ENCODE measurements at places on chromosomes 11 and 22.

GRCh38 chr11:134313821-134314607 lies 17.8 kb upstream of the GLB1L2 start:
- no peak for DNase-seq

DNA sequence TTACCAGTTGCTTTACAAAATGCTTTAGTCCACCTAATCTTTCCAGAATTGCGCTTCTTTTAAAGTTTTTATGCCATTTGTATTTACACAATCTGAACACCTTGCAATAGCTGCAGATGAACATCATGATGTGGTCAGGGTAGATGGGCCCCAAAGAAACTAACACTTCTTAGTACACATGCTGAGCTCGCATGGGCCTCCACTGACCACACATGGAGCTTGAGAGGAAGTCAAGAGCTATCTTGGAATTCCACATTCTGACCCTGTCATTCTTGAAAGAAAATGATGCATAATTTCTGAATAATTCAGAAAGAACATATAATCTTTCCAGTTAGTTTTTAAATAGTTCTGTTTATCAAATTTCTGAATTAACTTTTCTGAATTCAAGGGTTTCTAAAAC lies 7.7 kb downstream of the LIPT2 start:
- no peak for DNase-seq

DNA sequence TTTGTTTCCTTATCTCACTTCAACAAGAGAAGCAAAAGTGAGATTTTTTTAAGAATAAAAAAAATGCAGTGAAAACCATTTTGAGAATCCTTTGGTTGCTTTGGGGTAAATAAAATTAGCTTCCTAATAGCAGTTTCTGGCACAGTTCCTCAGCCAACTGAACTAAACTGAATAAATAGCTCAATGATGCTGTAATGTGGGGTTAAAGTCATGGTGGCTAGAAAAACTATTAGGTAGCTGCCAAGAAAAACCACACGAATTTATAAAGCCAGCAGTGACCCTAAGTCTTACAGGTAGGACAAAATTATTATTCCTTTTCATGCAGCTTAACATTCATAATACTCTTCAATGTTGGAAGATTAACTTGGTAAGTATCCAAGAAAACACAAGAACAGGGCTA lies 142.4 kb downstream of the APIP start:
- no peak for DNase-seq

DNA sequence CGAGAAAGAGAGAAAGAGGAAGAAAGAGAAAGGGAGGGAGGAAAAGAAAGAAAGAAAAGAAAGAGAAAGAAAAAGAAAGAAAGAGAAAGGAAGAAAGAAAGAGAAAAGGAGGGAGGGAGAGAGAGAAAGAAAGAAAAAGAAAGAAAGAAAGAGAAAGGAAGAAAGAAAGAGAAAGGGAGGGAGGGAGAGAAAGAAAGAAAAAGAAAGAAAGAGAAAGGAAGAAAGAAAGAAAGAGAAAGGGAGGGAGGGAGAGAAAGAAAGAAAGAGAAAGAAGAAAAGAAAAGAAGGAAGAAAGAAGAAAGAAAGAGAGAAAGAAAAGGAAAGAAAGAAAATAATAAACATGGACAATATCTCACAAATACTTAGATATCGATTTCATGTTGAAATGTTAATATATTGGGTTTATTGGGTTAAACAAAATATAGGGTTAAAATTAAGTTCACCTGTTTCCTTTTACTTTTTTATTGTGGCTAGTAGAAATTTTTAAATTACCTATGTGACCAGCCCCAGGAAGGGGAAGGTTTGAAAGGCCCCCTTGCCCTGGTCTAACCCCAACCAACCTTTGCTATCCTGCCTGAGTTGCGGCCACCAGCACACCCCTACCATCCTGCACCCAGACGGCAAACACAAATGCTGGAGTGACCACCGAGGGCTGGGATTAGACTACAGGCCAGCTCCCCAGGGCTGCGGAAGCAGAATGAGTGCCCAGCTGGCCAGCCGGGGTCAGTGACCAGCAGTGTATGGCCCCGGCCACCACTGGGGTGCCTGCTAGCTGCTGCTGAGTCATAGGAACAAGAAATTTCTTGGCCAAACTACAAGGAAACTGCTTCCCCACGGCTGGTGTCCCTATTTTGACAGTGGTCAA lies 81.0 kb upstream of the FGF3 start:
- DNase-seq, result no peak

- no peak for DNase-seq
Measured at GRCh38 chr22:32628628-32629572, 154.3 kb downstream of the FBXO7 start.

- no peak for DNase-seq
Measured at GRCh38 chr11:115463606-115464005, 40.6 kb downstream of the CADM1 start.

- no peak for DNase-seq
Measured at GRCh38 chr22:45726081-45726480, 54.4 kb downstream of the ATXN10 start.

- no peak for DNase-seq
Measured at GRCh38 chr22:19749876-19750275, 10.7 kb upstream of the TBX1 start.

- DNase-seq, result no peak
Measured at GRCh38 chr22:17808693-17809403, 34.6 kb upstream of the BID start.

- DNase-seq, result peak; percentile 5
Measured at GRCh38 chr22:26170795-26171580, 1.7 kb downstream of the SEZ6L start.

DNA sequence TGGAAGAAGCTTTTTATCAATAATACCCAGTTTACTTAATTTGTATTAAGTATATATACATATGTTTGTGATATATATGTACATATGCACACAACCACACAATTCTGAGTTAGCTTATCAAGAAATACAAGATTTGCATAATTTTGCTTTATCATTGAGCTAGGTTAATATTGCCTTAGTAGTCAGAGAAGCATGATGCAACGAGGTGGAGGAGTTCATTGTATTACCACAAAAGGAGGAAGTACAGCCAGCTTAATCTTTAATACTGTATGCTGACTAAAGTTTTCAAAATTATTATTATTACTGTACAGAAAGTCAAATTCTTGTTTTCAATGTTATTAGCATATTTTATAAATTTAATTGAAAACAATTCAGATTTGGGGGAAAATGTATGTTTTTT lies 278.4 kb upstream of the PDGFD start:
- DNase-seq, result peak; percentile 42

- no peak for DNase-seq
Measured at GRCh38 chr22:36762687-36763260, 13.1 kb downstream of the IFT27 start.

- DNase-seq, result no peak
Measured at GRCh38 chr11:79458709-79459108, 17.9 kb upstream of the TENM4 start.

- no peak for DNase-seq
Measured at GRCh38 chr11:8312986-8313385, 49.3 kb upstream of the LMO1 start.

GRCh38 chr11:112087212-112087611 lies 539 bp downstream of the SDHD start:
- peak; percentile 31 for DNase-seq

- DNase-seq, result peak; percentile 75
Measured at GRCh38 chr11:70423523-70424505, 25.5 kb downstream of the CTTN start.

- no peak for DNase-seq
Measured at GRCh38 chr11:11722861-11723260, 101.1 kb upstream of the GALNT18 start.

DNA sequence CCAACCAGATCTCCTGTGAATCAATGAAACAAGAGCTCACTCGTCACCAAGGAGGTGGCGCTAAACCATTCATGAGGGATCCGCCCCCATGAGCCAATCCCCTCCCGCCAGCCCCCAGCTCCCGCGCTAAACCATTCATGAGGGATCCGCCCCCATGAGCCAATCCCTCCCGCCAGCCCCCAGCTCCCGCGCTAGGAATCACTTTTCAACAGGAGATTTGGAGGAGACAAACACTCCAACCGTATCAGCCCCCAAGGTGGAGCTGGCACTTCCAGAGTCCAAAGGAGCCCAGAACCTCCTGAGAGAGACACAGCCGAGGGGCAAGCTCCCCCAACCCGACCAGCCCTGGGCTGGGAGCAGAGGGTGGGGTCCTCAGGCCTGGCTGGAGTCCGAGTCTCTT lies 40.9 kb upstream of the PRR5 start:
- DNase-seq, result no peak

GRCh38 chr11:1005928-1006327 lies 30.6 kb downstream of the MUC6 start:
- no peak for DNase-seq

GRCh38 chr22:30887453-30887852 lies 81.1 kb downstream of the MORC2 start:
- peak; percentile 65 for DNase-seq

- DNase-seq, result no peak
Measured at GRCh38 chr22:19793661-19794310, 33.2 kb downstream of the TBX1 start.

DNA sequence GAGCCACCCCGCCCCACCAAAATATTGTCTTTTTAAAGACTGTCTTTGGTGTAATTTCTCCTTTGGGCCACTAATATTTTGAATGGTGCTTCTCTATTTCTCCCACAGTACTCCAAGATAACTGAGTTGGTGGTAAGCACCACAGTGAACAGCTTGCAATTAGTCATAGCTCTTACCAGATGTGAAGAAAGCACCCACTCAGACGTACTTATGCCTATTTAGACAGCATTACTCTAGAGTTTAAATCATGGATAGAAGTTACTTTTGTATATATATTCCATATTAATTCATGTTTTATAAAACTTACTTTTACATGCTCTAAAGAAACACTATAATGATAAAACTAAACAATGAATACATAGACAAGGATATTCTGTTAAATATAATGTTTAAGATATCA lies 12.7 kb downstream of the ANO3 start:
- DNase-seq, result no peak

DNA sequence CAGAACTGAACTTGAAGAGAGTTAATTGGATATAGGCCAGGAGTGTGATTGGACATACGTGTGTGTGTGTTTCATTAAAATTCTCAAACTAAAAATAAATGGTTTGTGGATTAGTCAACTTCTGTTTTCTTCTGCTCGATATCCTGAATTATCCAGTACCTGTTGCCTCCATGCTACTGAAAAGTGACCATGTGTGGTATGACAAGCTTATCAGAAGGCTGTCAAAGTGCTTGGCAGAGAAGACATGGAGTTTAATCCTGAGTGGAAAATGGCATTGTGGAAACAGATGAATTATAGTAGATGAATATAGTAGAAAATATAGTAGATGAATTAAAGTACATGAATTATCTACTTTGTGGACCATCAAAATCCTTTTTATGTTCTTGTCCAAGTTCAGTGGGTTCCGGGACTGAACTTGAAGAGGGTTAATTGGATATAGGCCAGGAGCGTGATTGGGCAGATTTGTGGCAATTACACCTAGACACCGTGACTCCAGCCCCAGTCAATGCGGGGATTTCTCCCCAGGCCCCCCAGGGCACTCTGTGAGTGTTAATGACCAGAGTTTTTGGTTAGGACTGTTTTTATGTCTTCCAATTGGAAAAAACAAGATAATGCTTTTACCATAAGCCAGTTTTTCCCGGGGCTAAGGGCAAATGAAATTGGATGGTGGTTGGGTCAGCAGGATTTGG lies 30.1 kb downstream of the GRAMD1B start:
- no peak for DNase-seq

- DNase-seq, result no peak
Measured at GRCh38 chr22:25570486-25570885, 6.0 kb downstream of the GRK3 start.

DNA sequence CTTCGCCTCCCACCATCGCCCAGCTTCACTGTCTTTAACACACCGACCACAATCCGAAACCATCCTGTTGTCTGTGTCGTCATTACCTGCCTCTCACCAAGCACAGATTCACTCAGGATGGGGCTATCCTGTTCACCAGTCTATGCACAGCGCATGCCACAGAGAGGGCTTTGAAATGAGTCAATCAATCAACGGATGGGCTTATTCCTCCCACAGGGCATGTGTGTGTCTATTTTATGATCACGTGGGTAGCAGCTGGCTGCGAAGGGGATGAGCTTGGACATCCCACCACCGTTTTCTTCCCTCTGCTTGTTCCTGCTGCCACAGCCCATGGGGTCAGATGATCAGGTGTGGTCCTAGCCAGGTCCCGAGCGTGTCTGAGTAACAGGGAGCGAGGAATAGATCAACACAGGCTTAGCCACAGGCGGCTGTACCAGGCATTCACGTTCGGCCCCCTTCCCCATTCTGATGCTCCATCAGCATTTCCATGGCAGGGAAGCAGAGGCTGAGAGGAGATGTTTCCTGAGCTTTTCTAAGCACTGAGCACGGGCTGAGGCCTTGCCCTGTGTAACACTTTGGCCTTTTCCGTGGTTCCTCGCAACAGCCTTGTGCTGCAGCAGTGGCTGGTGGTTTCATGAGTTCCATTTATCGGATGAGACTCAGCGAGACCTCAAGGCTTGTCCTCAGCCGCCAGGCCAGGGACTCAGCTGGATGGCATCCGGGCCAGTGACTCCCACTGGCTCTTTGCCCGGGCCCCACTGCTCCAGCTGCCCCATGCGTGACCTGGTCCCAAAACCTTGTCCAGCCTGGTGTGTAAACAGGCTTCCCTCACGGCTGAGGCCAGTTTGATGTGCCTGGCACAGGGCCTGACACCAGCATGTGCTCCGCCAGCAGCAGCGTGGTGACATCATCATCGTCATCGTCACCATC lies 48.1 kb upstream of the FGF3 start:
- no peak for DNase-seq

DNA sequence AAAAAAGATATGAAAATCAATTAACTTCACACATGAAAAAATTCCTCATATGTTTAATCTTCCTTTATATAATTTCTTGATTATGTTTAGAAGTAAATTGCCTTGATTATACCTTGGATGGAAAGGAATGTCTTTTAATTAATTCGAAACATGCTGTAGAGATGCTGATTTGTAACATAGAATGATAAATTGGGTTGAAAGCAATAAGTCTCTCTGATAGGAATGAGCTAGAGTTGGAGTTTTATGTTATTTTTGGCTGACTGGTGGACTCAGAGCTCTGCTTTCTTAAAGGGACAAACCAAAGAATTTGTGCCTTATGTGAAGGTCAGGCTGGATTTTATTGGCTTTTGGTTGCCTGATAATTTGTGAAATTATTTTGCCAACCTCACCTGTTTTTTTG lies 94.7 kb upstream of the RAG2 start:
- no peak for DNase-seq

- DNase-seq, result no peak
Measured at GRCh38 chr22:36577019-36577418, 48.1 kb upstream of the EIF3D start.

GRCh38 chr22:37552524-37553163 lies 7.6 kb upstream of the CDC42EP1 start:
- DNase-seq, result peak; percentile 64

GRCh38 chr11:94002226-94002625 lies 18.9 kb upstream of the HEPHL1 start:
- no peak for DNase-seq

- DNase-seq, result no peak
Measured at GRCh38 chr22:48921411-48921903, 906.2 kb downstream of the BRD1 start.

DNA sequence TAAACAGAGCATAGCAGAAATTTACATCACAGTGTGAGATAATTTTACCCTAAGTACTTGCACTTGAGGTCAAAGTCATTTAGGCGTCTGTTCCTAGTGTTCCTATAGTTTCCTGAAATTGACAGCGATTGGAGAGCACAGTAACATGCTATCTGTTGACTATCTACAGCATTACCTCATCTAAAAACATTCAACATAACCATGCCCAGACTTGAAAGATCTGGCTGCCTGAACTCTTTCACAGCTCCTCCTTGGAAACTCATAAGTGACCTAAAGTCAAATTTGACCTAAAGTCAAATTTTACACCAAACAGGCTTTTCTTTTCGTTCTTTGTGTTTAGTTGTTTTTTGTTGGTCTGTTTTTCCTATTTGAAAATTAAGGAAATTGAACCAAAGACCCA lies 233.8 kb upstream of the UBASH3B start:
- no peak for DNase-seq

Data from hematopoietic multipotent progenitor cell treated with erythropoietin and hydrocortisone succinate and interleukin-3 and kit ligand, for 8 days (in vitro differentiated cells).